ENCODE measurements at places on chromosomes 12 and 14. TPM values are rescaled to one million over a fixed set of nuclear protein-coding genes. Genes with fewer than 3 reads are reported as not detected.

Gene MYF5
- not detected for total RNA-seq

Gene IFI27L2
- 51.6 TPM for total RNA-seq

Gene AMIGO2
- total RNA-seq: 69.7 TPM

Gene KRT85
- total RNA-seq: 0.05 TPM

Gene GYS2
- not detected for total RNA-seq

Gene SLC2A3
- 13.3 TPM for total RNA-seq

Gene PKP2
- 9.0 TPM for total RNA-seq
